ENCODE measurements at places on chromosomes 5 and 9.
A peak's percentile ranks its signal among the peaks of the same experiment; 100 is the strongest.

DNA sequence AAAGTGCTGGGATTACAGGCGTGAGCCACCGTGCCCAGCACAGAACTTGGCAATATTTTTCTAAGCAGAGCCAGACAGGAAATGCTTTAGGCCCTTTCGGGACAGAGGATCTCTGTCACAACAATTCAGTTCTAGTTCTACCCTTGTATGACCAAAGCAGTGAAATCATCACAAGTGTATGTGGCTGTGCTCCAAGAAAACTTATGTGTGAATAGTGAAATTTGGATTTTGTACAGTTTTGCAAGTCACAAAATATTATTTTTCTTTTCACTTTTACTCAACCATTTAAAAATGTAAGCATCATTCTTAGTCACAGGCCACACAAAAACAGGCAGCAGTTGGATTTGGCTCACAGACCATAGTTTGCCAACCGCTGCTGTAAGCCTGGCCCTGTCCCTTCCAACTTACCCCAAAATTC, 20.4 kb upstream of the PRUNE2 start:
- no peak for DNase-seq

DNA sequence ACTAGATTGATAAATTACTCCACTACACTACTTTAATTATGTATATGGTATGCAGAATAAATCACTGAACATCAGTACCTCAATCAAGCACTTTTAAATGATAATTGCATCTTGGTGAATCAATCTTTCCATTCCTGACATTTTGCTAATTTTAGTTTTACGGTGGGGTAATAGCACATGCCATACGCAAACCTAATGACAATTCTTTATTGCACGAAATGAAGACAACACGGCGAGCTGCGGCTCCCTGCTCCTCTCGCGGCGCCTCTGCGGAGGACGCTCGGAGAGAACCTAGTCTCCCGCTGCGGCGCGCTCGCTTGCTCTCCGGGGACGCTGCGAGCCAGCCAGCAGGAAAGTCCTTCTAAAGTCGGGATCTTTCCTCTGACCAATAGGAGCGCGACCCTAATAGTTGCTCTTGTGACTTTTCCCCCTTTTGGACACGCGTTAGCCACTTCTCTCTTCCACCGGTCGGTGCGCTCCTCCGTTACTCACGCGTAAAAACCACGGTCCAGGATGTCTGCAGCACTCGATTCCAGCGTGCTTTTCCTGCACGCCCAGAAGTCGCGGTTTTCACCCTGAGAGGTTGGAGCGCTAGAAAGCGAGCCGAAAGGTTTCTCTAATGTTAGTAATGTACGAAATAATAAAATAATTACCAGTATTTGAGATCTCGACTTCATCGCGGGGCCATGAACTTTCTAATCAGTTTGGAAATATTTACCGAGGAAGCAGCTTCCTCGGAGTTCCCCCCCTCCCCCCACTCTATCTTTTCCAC, 1.0 kb upstream of the MEF2C start:
- no peak for DNase-seq

DNA sequence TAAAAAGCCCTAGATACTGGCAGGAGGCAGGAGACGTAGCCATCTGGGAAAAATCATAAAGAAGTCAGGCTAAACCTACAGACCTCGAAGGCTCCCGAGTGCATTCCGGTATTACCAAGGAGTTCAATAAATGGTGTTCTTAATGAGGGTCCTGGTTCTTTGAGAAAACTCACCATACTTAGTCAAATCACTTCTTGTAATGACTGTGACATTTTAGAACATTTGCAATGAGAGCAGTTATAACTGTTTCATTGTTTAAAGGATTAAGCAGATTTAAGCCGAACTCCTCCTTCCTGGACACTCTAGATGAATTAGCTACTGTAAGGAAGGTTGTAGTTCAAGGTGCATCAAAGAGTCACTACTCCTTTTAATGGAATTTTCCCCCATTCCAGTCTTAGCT, 67.8 kb downstream of the EFNA5 start:
- no peak for DNase-seq

GRCh38 chr9:28166179-28166578, 592.9 kb upstream of the C9orf72 start:
- no peak for DNase-seq

- DNase-seq = no peak
These were observed 459.8 kb downstream of the CCDC171 start for GRCh38 chr9:16012621-16013020.

GRCh38 chr5:160850421-160850820, 1.6 kb downstream of the ATP10B start:
- DNase-seq = no peak

- no peak for DNase-seq
These were observed 63.5 kb downstream of the ROR2 start for GRCh38 chr9:91886414-91887076.

- DNase-seq = no peak
These were observed 19.3 kb upstream of the PIP5K1B start for GRCh38 chr9:68685770-68686169.

- no peak for DNase-seq
These were observed 406.6 kb upstream of the MEF2C start for GRCh38 chr5:89289604-89290003.

DNA sequence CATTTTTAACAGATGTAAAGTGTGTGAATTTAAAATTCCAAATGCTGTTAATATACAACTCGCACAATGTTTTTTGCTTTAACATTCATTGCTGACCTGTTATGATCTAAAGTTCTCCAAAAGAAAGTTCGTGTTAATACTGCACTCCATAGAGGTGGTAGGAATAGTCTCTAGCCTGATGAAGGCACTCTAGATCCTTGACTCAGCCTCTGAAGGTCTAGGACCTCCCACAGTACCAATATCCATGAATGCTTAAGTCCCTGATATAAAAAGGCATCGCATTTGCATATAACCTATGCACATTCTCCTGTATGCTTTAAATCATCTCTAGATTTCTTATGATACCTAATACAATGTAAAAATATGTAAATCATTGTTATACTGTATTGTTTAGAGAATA, 213.6 kb downstream of the EFNA5 start:
- no peak for DNase-seq

DNA sequence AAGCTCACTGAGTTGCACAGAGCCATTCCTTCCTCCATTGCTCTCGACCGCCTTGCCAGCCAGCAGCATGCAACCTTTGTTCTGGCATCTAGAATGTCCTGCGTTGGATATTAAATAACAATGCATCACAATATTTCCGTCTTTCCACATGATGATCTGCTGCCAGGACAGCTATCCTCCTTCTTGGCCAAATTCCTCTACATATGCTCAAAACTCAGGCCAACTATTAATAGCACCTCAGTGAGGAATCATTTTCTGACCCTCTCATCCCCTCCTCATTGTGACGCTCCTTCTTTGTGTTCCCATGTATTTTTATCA, 128.6 kb downstream of the MYO10 start:
- DNase-seq = peak; percentile 56

GRCh38 chr9:119697996-119698395, 328.8 kb upstream of the BRINP1 start:
- DNase-seq = no peak

DNA sequence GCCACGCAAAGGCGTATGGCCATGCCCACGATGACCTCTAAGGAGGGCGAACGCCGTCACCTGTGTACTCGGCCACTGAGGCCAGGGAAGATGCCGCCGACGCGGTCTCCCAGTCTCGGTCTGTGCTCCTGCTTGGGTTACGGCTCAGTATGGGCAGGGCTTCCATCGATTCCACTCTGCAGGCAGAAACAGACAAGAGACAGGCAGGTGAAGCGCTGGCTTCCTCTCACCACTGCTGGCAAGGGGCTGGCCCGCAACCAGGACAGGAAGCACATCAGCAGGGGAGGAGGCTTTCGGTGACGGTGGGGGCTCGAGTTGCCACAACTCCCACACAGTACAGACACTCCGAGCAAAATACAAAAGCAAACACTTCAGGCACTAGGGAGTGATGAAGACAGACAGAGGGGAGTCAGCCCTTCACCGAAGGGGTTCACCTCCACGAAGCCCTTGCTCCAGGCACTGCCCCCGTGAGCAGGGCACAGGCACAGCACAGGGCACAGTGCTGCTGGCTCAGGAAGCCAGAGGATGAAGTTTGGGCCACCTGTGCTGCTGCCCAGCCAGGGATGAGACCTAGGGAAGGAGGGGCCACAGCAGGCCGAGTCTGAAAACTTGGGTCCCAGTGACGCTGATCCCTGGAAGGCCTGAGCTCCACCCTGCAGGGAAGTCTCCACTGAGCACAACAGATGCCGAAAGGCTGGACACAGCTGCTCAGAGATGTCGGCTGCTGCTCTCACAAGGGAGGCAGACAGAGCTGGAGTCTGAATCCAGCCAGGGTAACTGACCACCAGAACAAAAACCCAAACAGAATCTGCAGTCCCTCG, 91.3 kb downstream of the CAMSAP1 start:
- no peak for DNase-seq

- DNase-seq = no peak
These were observed 70.5 kb downstream of the PPARGC1B start for GRCh38 chr5:149800633-149801032.

GRCh38 chr5:90956511-90957097, 398.0 kb downstream of the ADGRV1 start:
- no peak for DNase-seq

DNA sequence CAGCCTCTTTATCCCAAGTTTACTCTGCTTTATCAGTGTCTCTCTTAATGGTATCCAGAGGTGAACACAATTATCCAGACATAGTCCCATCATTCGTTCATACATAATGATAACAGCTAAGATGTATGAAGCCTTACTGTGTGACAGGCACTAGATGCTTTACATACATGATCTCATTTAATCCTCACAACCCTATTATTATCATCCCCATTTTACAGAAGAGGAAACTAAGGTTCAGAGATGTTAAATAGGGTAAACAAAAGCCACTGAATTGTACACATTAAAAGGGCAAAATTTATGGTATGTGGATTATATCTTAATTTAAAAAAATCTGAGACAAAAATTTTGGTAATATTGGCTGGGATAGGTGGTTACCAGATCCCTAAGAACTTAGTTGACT, 124.1 kb upstream of the TBC1D2 start:
- no peak for DNase-seq

- DNase-seq = no peak
These were observed 19.7 kb downstream of the NR5A1 start for GRCh38 chr9:124487260-124488182.

- no peak for DNase-seq
These were observed 39.2 kb downstream of the ADAMTS19 start for GRCh38 chr5:129499208-129499852.

GRCh38 chr5:143197260-143197656, 206.2 kb downstream of the NR3C1 start:
- no peak for DNase-seq

GRCh38 chr5:163089230-163089629, 348.2 kb upstream of the CCNG1 start:
- DNase-seq = peak; percentile 59

DNA sequence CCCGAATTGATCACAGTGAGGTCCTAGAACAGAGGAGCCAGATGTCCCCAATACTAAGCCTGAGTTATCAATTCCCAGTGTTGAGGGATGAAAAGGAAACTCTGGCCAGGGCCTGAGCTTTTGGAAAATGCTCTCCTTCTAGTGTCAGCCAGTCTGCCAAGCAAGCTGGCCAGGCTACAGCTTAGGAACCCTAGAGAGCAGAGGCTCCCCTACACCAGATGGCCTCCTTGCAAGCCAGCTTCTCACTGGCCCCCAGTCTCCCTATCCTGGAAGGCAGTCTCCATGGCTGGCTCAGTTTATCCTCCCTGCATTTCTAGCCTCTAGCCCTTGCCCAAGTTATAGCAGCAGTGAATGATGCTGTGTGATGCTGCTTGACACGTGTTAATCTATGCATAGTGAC, 204.7 kb upstream of the WWC1 start:
- DNase-seq = no peak

DNA sequence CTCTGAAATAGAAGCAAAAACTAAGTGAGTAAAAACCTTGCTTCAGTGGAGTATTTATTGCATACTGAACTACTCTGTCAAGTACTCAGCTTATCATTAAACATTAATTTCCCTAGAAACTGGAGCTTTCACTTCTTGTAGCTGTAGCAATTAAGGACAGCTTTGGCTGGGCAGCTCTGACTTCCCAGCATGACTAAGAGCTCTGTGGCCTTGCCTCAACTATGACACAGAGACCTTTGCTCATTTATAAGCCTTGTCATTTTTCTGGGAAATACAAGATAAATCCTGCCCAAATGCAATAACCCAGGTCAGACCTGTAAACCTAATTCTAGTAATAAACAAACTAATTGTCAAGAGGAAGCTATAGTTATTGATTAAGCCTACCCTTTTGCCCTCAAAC, 65.4 kb upstream of the STK32A start:
- DNase-seq = no peak

DNA sequence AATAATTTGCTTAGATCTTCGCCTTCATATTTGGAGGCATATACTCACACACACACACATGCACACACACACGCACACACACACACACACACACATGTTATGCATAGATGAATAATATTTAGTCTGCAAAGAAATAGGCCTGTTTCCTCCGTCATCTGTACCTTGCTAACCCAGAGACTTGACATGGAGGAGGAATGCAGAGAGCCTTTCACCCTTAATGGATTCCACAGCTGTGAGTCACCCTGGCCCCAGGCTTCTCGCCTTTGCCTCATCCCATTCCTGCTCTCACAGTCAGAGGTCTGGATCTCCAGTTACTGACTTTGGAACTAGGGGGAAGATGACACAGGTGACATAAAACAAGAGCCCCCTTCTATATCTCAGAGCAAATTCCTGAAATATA, 29.7 kb downstream of the ZNF462 start:
- no peak for DNase-seq

- peak; percentile 3 for DNase-seq
These were observed 114.1 kb downstream of the BRINP1 start for GRCh38 chr9:119255116-119255515.

GRCh38 chr9:19770973-19771372, 17.9 kb downstream of the SLC24A2 start:
- DNase-seq = no peak

GRCh38 chr9:109477258-109478050, 20.7 kb downstream of the PTPN3 start:
- no peak for DNase-seq

GRCh38 chr5:64156261-64156660, 9.4 kb upstream of the RNF180 start:
- DNase-seq = no peak

DNA sequence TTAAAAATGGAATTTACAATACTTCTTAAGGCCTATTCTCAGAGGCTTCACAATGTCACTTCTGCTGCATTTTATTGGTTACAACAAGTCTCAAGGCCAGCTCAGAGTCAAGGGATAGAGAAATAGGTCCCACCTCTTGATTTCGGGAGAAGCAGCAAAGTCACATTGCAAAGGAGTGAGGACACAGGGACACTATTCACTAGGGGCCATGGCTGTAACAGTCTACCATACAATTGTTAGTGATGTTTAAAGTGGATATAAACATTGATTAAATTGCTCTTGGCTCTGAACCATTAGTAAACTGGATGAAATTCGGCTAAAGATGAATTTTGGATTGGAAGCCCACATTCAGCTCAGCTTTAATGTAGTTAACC, 21.7 kb upstream of the CMBL start:
- no peak for DNase-seq

DNA sequence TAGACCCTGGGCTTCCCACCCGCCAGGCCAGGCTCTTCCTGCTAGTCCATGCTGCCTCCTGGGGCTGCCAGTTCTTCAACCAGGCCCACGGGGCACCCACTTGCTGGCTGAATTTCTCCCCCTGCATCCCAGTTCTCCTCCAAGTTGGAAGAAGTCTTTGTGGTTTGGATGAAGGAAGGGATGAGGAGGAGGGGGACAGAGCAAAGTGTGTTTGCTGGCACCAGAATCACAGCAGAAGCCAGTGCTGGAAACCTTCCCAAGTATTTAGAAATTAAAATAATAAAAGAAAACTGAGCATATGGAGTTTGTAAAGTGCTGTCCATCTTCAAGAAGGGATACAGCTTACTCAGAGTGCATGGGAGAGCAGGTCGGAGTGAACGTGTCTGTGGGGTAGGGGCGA, 19.4 kb upstream of the UNC5A start:
- peak; percentile 56 for DNase-seq
